Kidney glomerular epithelial cell (primary cell): ENCODE measurements at places on chromosomes 5 and 9.

- no peak for DNase-seq
Observed at GRCh38 chr5:66255714-66256113, 111.6 kb downstream of the SREK1 start.

- peak; percentile 86 for DNase-seq
Observed at GRCh38 chr9:108934323-108934893, at the start of gene ABITRAM. TSS of gene ABITRAM (plus strand) at chr9:108934400. CDS start at chr9:108934487, 87 bp downstream.

- no peak for DNase-seq
Observed at GRCh38 chr9:131270171-131271015, 5.9 kb downstream of the FAM78A start.

- no peak for DNase-seq
Observed at GRCh38 chr5:121378046-121378445, 473.6 kb upstream of the FTMT start.

GRCh38 chr5:143002459-143003327 is 232.5 kb downstream of the ARHGAP26 start:
- DNase-seq: peak; percentile 59

DNA sequence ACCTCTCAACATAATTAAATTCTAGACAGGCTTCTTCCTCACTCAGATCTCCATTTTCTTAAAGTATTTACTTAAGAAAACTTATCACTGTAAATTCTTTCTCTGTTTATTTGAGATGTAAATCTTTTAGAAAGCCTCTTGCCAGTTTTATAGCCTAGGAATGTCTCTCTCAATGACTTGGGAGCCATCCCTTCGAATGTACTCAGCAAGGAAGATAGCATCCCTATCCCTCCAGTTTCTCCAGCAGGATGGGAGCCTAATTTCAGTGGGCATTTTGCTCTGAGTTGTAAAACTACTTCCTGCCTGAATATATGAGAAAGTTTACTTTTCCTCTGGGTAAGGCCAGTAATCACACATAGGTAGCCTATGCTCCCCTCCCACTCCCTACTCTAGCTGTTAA is 558.5 kb upstream of the ARRDC3 start:
- DNase-seq: no peak

- DNase-seq: no peak
Observed at GRCh38 chr9:119487118-119487827, 118.0 kb upstream of the BRINP1 start.

GRCh38 chr5:79021753-79022152 is 36.6 kb upstream of the ARSB start:
- DNase-seq: no peak

- peak; percentile 92 for DNase-seq
Observed at GRCh38 chr9:83281306-83282255, 218.6 kb upstream of the RASEF start.

GRCh38 chr5:172494630-172495505 is 40.5 kb upstream of the SH3PXD2B start:
- DNase-seq: no peak
